NCI-H1930 (cell line): ENCODE measurements at places on chromosomes 5 and 9.

- DNase-seq = no peak
These were observed 13.7 kb downstream of the ZNF484 start for GRCh38 chr9:92864152-92864551.

DNA sequence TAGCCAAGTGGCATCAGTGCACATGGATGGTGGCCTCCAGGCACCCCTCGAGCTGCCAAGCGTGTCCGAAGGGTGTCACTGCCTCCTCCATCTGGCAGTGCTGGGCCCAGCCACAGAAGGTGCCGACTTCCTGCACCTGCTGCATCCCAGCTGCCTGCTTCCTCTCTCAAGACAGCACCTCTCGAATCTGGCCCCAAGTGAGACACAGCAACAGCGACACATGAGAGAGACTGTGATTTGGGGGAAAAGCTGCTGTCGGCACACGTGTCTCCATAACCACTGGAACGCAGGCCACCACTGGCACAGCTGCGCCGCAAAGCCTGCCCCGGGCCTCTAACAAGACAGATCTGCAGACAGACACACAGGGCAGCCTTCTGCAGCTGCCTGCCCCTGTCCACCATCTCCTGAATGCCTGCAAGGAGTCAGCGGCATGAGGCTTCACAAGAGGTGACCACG is 8.8 kb downstream of the CLPTM1L start:
- no peak for DNase-seq

DNA sequence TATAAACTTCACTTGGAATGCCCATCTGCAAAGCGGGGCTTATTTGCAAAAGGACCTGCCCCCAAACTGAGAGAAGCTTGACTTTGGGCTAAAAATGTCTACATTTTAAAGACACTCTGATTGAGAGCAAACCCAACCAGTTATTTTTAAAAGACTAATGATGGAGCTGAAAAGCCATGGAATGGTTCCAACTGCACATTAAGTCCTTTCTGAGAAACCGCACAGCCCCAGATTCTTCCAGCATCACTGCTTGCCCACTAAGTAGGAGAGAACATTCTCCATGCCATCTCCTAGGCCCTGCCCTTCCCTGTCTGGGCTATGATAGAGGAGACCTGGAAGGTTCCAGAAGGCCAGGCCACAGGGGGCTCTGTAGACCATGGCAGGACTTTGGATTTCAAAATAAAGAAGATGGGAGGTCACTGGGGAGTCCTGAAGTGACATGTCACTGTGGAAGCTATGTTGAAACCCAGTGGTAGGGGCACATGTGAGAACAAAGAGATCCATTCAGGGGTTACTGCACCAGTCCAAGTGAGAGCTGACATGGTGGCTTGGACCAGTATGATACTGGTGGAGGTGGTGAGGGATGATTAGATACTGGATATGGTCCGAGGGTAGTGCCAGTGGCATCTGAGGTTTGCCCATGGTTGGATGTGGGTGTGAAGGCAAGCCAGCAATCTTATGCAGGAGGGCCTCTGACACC is 179.2 kb downstream of the DAB2IP start:
- no peak for DNase-seq

DNA sequence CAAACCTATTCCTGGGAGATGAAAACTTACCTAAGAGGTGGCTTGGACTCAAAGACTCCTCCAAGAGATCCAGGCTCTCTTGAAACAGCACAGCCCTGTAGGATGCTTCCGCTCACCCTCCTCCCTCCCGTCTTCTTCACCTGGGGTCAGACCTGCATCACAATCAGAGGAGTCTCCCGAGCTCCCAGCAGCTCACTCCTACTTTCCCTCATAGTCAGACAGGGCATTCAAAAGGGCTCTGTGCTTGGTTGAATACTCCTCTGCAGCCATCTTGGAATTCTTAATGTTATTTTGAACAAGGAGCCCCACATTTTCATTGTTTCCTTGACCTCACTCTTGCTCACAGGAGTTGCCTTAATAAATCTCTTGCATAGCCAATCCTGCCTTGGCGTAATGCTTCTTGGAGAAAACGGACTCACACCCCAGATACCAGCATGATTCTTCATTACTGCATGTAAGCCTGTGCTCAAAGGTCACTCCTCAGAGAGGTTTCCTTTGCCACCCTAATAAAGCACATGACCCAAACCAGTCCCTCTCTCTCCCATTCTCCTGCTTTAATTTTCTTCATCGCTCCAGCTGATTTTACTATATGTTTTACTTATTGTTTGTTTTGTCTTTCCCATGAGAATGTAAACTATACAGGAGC is 47.1 kb upstream of the IFNK start:
- no peak for DNase-seq

- no peak for DNase-seq
These were observed 375.2 kb downstream of the ARRDC3 start for GRCh38 chr5:91007780-91008402.

DNA sequence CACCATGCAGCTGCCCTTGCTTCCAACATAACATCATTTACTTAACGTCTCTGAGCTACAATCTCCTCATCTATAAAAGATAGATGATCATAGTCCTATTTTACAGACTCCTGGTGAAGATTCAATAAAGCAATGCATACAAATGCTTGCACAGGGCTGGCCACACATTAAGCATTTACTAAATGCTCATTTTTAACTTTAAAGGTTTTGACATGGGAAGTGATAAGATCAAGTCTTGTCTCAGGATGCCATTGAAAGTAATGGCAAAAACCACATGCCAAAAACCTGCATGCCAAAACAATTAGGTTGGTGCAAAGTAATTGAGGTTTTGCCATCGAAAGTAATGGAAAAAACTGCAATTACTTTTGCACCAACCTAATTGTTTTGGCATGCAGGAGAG is 181.2 kb upstream of the ADRA1B start:
- no peak for DNase-seq

DNA sequence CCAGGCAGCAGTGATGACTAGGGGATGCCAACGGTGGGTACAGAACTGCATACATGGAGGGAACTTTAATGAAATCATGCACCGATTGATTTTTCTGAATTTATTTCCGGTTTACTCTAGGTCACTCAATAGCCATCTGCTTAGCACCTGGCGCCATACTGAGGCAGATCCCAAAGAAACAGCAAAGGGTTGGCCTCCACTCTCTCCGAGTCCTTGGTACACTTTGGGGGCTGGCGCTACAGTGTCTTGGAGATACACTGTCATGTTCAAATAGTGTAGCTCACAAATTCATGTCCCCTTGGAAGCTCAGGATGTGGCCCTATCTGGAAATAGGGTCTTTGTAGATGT is 116.3 kb downstream of the BOD1 start:
- no peak for DNase-seq

DNA sequence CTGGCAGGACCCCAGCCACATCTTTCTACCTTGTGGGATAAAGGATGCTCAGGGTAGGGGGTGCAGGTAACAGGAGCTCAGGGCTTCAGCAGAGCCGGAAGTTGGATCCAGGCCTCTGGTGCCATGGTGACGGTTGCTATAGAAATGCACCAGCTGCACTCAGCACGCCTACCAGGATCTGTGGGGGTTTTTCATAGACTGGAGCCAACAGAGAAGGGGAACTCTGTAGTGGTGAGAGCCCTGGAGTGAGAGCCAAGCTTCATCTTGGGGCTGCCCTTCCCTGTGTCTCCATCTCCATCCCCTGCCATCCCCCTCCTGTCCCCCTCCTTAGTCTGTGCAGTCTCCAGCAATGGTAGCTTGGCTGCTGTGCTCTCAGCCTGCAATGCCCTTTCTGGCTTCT is 27.5 kb upstream of the BOD1 start:
- peak; percentile 19 for DNase-seq
